ENCODE measurements at places on chromosomes 16 and 17.

- DNase-seq: no peak
These were observed 4.7 kb downstream of the HOXB2 start for GRCh38 chr17:48540213-48540612.

GRCh38 chr16:12095275-12096156, 119.0 kb downstream of the SNX29 start:
- DNase-seq: peak; percentile 57

- DNase-seq: no peak
These were observed 607 bp upstream of the NCOR1 start for GRCh38 chr17:16215965-16216316.

GRCh38 chr17:81976332-81977210, 858 bp upstream of the ASPSCR1 start:
- DNase-seq: no peak

GRCh38 chr16:84179612-84180320, 7.1 kb downstream of the TAF1C start:
- DNase-seq: no peak

- DNase-seq: peak; percentile 83
These were observed 26.3 kb downstream of the NFE2L1 start for GRCh38 chr17:48074322-48075081.

- DNase-seq: no peak
These were observed 26.9 kb downstream of the POLR2A start for GRCh38 chr17:7511108-7511507.

DNA sequence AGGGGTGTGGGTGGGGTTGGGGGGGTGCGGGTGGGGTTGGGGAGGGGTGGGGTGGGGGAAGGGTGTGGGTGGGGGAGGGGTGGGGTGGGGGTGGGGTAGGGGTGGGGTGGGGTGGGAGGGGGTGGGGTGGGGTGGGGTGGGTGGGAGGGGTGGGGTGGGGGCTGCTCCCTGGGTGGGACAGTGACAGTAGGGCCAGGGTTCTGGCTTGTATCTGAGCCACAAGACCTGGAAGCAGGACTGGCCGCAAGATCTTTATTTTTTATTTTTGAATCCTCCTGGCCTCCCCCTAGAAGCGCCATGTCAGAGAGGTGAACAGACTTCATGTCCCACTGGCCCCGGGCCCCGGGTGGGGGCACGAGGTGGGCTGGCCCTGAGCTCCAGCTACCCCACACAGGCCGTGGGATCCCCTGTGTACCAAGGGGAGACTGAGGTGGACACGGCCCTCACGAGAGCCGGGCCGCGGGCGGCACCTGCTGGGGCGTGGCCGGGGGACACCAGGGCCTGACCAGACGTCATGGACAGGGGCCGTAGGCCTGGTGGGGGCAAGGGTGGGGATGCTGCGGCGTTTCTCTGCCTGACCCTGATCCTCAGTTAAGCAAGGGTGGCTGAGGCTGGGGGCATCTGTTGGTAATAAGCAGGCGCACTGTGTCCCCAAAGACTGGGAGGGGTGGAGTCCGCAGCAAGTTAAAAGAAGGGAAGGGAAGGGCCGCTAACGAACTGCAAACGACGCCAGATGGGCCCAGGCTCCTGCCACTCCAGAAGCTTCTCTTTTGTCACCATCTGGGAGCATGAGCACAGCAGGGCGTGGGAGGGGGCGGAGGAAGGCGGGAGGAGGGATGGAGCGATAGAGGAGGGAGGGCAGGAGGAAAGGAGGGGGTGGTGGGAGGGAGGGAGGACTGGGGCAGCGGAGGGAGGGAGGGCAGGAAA, 22.3 kb upstream of the PABPN1L start:
- no peak for DNase-seq

DNA sequence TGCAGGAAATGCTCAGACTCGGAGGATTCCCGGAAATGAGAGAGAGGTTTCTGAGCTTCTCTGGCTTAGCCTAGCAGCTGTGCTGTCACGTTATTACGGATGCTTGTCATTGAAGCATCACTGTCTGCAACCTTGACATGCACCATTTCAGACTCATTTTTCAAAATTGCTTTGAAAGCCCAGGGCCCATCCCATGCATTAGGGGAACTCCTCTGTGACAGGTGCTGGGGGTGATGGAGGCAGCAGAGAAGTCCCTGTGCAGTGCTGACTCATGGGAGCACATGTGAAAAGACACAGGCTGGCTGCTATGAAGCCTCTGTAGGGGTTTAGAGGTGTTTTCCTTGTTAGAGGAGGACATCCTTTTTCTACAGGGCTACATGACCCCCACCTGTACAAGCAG, 214.0 kb upstream of the MPHOSPH6 start:
- no peak for DNase-seq

- no peak for DNase-seq
These were observed 88.4 kb downstream of the ZZEF1 start for GRCh38 chr17:4054446-4054845.

DNA sequence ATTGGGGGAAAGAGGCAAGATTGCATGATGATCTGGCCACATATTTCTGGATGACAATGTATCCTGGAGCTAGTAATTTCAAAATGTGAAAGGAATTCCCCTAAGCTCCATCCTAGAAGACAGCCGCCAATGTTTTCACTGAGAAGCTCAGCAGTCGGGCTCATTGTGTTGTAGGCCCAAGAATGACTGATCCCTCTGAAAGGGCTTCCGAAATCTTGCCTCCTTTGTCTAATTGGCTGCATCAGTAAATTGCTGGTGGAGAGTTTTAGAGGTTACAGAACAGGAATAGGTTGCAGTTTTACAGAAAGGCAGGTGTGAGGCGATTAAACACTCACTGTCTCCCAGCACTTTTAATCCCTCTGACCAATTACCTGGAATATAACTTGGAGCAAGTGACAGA, 464.1 kb upstream of the SALL1 start:
- DNase-seq: no peak

DNA sequence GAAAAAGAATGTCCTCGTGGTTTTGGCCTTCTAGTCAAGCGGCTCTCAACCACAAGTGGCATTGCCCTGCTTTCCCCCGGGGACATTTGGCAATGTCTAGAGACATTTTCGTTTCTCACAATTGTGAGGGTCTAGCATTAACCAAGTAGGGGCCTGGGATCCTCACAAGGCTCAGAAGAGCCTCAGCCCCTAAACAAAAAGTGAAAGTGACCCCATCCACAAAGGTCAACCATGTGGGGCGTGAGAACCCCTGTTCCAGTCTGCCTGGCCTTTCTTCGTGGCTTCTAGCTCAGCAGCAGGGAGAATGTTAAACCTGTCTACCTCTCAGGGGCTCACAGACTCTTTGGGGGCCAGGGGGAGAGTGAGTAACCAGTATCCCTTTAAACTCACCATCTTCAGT, 4.8 kb upstream of the RPL38 start:
- DNase-seq: no peak

DNA sequence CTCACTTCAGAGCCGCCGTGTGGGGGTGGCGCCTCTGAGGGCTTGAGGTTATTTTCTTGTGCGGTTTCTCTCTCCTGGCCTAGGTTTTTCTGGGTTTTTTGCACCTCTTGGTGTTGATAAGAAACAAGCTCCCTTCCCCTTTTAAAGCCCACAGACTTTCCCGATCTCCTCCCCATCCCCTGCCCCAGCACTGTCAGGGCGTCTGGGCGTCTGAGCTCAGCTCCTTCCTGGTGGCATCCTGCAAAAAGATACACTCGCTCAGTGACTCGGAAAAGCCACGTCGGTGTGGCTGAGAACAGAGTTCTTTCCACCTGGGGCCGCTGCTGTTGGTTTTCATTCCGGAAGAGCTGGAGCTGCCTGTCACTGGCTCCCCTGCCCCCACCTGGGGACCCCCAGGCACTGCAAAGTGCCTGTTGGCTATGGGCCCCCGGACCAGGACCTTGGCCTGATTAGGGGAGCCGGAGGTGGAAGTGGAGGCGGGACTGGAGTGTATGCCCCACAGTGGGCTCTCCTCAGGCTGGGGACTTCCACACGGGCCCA, 14.5 kb downstream of the BAIAP2 start:
- DNase-seq: no peak

DNA sequence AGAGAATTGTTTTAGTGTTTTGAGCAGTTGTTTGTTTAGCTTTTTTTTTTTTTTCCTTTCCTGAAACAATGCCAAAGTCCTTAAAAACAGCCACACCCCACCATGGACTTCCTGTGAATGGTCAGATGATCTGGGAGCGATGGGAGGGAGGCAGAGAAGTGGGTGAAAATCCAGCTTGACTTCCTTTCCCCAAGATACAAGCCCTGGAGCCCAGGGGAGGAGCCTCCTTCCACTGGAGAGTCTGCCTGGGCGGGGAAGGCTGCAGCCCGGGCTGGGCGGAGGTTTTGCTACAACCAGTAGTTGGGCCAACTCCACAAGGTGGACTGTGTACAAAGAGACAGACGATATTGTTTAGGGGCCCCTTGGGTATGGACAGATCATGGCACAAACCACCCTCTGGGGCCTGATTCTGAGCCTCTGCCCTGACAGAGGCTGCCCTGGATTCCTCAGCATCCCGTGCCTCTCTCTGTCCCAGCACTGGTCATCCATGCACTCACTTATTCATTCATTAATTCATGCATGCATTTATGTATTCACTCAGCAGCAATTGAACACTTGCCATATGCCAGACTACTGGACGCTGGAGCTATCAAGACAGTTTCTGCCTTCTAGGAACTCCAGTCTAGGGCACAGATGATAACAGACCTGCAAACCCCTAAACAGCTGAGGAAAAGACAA, 29.8 kb downstream of the WSB1 start:
- peak; percentile 52 for DNase-seq

DNA sequence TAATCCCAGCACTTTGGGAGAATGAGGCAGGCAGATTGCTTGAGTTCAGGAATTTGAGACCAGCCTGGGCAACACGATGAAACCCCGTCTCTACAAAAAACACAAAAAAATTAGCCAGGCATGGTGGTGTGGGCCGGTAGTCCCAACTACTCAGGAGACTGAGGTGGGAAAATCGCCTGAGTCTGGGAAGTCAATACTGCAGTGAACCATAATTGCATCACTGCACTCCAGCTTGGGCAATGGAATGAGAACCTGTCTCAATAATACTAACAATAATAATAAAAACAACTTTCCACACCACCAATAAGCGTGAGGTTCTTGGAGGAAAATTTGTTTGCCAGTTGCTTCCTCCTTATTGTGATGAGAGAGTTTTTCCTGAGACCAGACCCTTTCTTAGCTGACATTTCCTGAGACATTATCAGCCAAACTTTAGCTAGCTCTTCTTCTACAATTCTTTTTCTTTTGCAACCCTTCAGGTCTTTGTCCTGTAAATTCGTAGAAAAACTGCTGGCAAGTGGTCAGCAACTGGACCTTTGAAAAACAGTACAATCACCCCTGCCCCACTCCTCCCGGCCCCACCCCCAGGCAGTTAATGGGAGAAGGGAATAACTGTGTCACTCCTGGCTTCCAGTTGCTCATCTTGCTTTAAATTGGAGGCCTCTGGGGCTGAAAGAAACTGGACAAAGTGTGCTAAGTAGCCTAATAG, 3.5 kb upstream of the EZH1 start:
- no peak for DNase-seq

DNA sequence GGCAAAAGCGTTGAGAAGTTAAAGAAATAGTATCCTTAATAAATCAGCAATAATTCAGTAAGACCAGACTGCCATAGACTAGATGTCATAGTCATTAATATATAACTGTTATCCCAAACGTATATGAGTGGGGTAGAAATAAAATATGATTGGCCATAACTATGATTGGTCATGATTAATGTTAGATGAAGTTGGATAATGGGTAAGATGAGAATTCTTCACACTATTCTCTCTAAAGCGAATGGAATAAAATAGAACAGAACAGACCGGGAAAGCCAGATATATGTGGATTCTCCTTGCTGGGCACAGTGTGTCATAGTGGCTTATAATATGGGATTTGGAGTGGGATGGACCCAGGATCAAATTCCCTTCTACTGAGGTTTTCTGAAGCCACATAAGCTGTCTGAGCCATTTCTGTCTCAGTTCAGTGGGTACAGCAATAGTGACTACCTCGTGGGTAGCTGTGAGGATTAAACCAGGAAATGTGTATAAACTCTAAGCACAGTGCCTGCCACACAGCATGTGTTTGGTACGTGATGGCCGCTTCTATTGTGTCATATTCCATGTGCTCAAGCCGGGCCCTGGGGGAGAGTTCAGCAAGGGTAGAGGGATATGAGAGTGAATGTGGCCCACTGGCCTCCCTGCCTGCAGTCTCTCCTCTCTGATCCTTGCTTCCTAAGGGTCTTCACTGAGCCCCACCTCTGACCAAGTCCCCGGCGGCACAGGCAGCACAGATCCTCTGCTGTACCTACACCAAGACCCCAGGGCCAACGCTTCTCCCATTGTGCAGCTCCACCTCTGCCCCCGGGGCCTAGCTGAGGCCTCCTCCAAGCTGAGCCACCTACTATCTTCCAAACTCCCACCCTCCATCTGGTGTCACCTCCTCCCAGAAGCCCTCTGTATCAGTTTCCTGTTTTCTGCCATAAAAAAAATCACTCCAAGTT, 3.7 kb downstream of the CETP start:
- no peak for DNase-seq

DNA sequence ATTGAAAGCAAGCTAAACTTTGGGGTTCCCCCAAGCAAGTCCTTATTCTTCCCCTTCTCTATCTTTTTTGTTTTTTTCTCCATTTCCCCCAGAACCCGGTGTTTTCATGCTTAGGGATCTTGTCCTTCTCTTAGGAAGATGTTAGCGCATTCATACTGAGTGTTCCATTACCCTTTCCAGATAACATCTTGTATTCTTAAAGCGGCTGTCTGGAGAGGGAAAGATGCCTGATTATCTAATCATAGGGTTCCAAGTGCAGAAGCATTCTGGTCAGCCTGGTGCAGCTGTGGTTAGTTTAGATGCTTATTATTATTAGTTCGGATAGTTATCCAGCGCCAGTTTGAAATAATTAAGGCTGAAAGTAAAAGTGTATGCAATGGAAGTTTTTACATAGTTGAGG, 2.0 kb downstream of the TOM1L1 start:
- no peak for DNase-seq

DNA sequence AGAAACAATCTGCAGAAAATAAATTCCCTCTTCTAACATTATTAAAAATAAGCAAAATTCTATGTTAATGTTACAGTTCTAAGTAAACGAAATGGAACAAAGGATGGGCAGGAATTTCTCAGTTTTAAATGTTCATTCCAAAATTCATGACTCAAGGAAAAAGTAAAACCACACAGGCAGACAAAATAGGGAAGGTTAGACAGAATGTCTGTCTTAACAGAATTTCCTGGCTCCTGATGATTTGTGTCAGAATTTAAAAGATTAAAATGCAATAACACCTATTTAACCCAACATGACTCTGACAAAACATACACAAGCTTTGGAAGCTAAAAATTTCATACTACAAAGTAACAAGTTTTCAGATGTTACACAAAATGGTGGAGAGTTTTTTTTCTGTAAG, 42.8 kb downstream of the SPOP start:
- DNase-seq: no peak

GRCh38 chr16:79653373-79653891, 52.9 kb upstream of the MAF start:
- peak; percentile 68 for DNase-seq

DNA sequence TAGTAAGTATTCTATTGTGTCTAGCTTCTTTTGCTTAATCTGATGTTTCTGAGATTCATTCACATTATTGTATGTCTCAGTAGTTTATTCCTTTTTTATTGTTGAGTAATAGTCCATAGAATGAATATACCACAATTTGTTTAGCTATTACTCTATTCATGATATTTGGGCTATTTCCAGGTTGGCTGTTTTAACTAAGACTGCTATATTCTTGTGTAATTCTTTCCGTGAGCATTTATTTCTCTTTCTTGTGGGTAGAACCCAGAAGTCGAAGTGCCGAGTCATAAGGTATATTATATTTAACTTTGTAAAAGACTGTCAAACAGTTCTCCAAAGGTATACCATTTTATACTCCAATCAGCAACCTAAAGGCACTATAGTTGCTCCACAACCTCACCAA, 160.8 kb downstream of the ANKFN1 start:
- DNase-seq: peak; percentile 39

All from MCF 10A (cell line).